ENCODE measurements at places on chromosomes 16 and 17.

DNA sequence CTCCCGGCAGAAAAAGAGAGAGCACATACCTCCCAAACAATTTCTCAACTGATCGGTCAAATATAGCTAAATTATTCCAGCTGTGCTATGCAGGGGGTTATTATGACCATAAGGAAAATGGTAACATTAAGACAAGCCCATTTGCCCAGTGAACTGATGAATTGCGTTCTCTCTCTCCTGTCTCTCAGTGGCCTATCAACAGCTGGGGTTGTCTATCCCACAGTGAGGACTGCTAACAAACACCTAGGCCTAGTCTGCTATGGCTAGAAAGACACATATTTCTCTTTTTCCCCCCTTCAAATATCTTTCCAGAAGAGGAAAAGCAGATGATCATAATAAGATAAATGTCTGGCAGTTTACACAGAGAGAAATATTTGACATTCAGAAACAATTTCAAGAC lies 263.8 kb upstream of the ELAC2 start:
- no peak for DNase-seq

DNA sequence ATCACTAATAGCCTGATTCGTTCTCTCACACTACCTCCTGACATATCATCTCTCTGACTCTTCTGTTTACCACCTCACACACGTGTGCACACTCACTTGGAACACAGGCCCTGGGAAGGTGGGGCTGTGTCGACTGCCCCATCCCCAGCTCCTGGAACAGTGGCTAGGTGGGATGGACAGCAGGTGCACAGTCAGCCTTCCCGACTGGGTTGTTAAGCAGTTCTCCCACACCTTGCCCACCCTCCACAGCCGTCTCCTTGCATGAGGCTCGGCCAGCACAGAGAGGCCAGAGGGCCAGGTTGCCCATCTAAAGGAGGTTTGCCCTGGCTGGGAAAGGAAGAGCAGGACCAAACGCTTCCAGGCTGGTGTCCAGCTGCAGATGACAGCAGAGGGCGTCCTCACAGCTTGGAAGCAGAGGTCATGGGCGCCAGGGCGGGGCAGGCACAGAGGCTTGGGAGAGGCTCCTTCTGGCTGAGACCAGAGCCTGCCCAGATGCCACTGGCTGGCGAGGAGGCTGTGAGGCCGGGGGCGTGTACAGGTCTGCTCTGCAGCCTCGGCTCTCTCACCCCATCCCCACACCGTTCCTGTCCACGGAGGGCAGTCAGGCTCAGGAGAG lies 92.8 kb downstream of the AMFR start:
- DNase-seq = peak; percentile 61

GRCh38 chr17:15106540-15106939 lies 158.6 kb downstream of the PMP22 start:
- no peak for DNase-seq

DNA sequence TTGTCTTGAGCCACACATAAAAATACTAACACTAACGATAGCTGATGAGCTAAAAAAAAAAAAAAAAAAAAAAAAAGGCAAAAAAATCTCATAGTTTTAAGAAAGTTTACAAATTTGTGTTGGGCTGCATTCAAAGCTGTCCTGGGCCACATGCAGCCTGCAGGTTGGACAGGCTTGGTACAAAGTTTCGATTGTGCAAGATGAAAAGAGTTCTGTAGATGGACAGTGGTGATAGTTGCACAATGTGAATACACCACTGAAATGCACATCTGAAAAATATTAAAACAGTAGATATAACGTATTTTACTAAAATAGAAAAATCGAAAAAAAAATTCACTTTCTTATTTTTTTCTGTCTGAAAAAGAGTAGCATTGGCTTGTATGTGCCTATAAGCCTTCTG lies 42.9 kb downstream of the AMFR start:
- no peak for DNase-seq

- no peak for DNase-seq
Measured at GRCh38 chr16:47519996-47520679, 59.0 kb downstream of the PHKB start.

GRCh38 chr17:63764716-63765115 lies 8.7 kb downstream of the CCDC47 start:
- no peak for DNase-seq

DNA sequence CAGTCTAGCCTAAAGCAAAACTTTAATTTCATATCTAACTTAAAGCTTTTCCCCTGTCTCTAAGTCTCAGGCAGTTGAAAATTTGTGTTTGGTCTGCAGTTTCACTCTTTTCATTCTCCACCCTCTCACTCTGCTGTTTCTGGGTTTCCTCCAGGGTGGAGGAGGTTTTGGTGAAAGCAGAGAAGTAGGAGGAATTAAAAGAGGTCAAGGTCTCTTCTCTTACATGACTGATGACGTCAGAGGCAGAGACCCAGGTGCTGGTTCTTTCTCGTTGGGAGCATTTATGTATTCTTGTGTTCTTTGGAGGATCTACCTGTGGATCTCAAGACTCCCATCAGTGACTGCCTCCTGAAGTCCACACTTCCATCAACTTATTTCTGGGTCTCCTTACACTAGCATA lies 2.4 kb upstream of the PSMD11 start:
- no peak for DNase-seq

- no peak for DNase-seq
Measured at GRCh38 chr17:41750862-41751261, 16.4 kb upstream of the HAP1 start.

DNA sequence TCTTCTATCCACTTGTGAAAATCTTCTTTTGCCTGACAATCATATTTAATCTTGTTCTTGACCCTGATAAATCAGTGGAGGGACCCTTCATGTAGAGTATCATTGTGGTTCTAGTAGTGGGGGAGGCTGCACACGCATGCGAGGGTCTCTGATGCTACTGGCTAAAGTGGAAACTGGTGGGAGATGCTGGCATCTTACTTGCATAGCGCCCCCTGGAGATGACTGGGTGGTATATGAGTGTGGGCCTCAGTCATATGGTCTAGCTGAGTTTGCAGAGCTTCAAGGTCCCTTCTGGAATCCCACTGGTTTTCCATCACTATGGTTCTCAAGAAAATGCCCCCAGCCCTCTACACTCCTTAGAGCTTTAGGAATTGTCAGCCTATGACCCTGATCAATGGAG lies 236.4 kb upstream of the AXIN2 start:
- no peak for DNase-seq

DNA sequence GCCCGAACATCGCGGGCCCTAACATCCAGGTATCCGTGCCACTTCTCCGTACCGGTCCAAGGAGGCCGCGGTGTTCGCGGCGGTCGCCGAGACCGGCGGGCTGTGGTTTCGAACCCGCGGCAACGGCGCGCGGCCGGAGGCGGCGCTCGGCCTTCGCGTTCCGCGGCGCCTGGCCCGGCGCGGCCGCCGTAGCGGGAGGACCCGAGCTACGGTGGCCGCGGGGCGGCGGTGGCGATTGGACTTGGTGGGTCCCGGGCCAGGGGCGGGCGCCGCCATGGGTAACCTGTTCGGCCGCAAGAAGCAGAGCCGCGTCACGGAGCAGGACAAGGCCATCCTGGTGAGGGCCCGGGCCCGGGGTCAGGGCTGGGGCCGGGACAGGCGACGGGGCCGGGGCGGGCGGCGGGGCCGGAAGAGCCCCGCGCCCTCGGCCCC lies at the start of gene CHMP6:
Gene CHMP6, plus strand, starts transcription at position 197 of the 432 bp plus-strand sequence. Its CDS starts 78 bp downstream, at position 275.
- DNase-seq = peak; percentile 52

- DNase-seq = no peak
Measured at GRCh38 chr17:61380836-61381525, 18.7 kb upstream of the TBX2 start.

- DNase-seq = peak; percentile 49
Measured at GRCh38 chr17:49223517-49224197, 6.9 kb downstream of the PHOSPHO1 start.

DNA sequence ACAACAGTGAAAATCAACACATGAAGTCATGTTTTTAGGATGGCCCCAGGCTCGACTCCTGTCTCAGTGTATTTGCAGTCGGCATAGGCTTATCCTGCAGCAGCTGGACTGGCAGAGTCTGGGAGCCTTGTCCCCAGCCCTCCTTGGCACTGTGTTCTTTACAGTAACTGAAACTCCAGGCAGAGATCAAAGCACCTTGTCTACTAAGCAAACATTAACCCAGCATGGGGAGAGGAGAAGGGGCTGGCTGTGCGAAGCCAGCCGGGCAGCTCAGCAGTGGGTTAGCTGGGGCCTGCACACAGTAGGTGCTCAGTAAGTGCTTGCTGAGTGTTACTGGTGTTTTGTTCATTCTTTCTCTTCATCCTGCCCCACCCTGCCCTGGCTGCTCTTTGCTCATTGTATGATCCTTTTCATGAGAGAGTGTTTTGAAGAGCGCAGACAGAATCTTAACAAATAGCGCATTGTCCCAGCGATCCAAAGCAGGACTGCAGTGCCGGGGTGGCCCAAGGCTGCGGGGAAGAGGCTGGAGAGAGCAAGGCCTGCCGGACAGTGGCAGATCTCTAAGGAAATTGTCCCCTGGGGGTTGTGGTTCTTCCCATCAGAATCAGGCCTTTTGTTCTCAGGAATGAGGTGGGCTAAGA lies 23.5 kb upstream of the ITGB4 start:
- DNase-seq = no peak

GRCh38 chr16:1288813-1289476 lies 20.5 kb upstream of the UBE2I start:
- no peak for DNase-seq

- no peak for DNase-seq
Measured at GRCh38 chr17:43092901-43093300, 32.3 kb downstream of the BRCA1 start.

DNA sequence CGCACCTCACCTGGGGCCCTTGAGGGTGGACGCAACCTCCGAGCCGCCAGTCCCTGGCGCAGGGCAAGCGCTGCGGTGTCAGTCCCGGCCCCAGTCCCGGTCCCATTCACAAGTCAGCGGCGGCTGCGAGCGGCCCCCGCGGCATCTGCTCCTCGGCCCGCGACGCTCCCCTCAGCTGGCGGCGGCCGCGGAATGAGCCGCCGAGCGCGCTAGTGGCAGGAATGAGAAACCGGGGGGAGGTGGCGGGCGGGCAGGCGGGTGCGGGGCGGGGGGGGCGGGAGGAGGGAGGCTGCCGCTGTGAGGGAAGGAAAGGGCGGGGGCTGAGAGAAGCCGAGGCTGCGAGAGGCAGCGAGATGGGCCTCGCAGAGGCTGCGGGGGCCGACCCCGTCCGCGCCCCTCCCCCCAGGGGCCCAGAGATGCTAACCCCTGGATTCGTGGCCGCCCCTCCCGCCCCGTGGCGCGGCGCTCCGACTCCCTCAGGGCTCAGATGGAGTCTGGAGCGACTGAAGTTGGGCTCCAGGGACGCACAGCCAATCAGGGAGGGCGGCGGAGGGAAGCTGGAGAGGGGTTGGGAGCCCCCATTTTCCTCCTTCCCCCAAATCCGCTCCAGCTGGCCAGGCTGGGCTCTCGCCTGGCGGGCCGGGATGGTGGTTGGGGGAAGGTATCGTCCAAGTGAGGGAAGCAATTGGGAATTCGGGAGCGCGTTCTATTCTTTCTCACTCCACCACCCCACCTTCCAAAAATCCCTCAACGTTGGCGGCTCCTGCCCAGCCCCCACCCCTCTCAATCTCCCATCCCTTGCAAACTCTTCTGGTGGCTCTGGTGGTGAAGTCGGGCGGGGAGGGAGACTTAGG lies at the start of gene CDH11:
Gene CDH11, minus strand, starts transcription at position 194 of the 854 bp plus-strand sequence. CDS start 117,194 bp downstream, outside the sequence.
- DNase-seq = peak; percentile 41

GRCh38 chr16:4307215-4308037 lies 8.4 kb upstream of the GLIS2 start:
- peak; percentile 78 for DNase-seq

- no peak for DNase-seq
Measured at GRCh38 chr16:85913688-85914422, 14.9 kb downstream of the IRF8 start.

DNA sequence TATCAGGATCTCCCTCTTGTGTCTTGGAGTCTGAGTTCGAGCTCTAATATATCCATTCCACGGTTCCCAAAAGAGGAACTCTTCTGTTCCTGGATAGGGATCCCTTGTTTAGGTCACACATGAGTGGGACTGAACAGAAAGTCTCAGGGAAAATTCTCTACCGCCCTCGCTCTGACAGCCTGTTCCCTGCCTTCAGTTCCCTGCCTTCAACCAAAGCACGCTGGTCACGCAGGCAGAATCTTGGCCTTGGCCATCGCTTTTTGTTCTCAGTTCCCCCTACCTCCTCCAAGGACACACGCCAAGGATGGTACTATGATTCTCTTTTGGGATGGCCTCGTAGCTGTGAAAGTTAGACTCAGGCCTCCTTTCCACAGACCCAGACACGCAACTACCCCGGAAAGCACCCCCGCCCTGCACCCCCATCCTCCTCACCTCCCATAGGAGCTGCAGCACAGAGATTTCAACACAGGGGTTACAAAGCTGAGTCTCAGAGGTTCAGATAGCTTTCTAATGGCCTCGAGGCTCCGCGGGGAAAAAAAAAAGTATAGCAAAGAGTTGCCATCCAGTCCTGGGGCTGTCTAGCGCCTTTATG lies 1.5 kb upstream of the SHISA6 start:
- no peak for DNase-seq

DNA sequence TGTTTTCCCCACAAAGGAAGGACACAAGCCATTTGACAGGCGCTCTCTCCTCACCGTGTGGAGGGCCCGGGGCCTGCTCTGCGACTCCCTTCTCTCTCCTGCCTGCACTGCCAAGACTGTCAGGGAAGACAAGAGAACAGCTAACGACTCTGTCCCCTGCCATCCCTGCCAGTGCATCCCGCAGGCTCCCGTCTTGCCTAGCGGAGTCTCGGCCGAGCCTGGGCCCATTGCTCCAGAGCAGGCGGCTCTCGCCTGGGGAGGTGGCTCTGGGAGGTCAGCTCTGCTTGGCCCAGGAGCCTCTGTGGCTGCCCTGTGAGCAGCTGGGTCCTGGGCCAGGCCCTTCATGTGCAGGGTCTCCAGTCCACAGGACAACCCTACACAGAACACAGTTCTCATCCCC lies 53.0 kb downstream of the WNT3 start:
- no peak for DNase-seq

GRCh38 chr17:1177016-1177700 lies 2.6 kb downstream of the ABR start:
- DNase-seq = no peak

- no peak for DNase-seq
Measured at GRCh38 chr16:177981-178667, 1.6 kb downstream of the HBA1 start.

GRCh38 chr16:58086381-58087208 lies 42.6 kb downstream of the CFAP20 start:
- DNase-seq = no peak

DNA sequence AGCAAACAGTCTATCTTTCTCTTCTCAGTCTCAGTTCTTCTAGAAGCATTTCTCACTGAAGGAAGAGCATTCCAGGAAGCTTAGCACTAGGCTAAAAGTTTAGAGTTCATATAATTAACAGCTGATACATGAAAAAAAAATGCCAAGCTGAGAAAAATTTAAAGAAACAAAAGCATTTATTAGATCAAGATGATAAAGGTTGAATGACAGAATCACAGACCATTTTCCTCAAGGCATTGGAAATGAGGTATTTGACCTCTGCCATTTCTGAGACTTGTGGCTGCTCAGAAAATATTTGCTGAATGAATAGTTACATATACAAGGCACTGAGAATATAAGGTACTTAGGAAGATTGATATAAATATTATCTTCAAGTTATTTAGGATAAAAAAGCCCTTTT lies 901.6 kb upstream of the GOT2 start:
- no peak for DNase-seq

- DNase-seq = no peak
Measured at GRCh38 chr17:4576161-4576558, 8.2 kb upstream of the SMTNL2 start.

GRCh38 chr17:43982171-43982570 lies 22.3 kb upstream of the NAGS start:
- no peak for DNase-seq

Data from tibial nerve (tissue), 4 donors.